ENCODE measurements at places on chromosomes 7 and 10. TPM values are rescaled to one million over a fixed set of nuclear protein-coding genes. Genes with fewer than 3 reads are reported as not detected.

DNA sequence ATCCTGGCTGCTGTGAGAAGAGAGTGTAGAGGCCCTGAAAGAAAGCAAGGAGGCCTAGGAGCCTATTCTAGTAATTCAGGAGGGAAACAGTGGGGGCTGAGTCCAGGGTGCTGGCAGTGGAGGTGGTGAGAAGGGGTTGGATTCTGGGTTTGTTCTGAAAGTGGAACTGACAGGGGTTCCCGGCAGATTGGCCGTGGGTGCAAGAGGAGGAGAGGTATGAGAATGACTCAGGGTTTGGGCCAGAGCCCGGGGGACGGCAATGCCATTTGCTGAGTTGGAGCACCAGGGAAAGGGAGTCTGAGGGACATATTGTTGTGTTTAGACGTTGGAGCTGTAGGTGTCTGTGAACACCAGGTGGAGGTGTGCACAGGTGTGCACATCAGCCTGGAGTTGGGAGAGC, 38.5 kb downstream of the NPTX2 start:
- DNase-seq: no peak

- no peak for DNase-seq
Measured at GRCh38 chr10:108363576-108363975, 1199.1 kb upstream of the SORCS1 start.

GRCh38 chr10:69953851-69954250, 98.8 kb upstream of the MACROH2A2 start:
- peak; percentile 31 for DNase-seq

- no peak for DNase-seq
Measured at GRCh38 chr7:66720561-66720960, 20.0 kb upstream of the RABGEF1 start.

DNA sequence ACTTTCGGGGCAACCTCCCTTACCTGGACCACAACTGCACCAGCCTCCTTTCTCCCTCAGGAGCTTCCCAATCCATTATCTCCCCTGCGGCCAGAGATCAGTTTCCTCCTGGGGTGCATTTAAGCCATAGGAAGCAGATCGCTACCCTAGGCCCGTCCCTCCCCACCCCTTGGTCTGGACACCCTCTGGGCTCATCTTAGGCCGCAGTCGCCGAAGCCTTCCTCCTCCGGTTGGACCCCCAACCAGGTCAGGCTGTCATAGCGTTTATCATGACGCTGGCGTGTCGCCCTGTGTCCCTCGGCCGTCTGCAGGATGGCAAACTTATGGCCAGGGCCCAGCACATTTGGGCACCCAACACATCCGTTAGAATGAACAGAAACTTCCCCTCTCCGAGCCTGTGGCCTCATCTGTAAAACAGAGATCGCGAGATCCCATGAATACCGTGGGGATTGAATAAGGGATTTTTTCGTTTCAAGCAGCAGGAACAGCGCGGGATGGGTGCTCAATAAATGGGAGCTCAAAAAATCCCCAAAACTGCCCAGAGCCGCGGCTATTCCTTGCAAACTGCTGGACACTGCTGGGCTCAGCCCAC, 669 bp upstream of the AP5Z1 start:
- peak; percentile 76 for DNase-seq

- DNase-seq: no peak
Measured at GRCh38 chr10:89555688-89556445, 20.5 kb upstream of the SLC16A12 start.

- no peak for DNase-seq
Measured at GRCh38 chr7:11605749-11606148, 226.2 kb downstream of the THSD7A start.

- no peak for DNase-seq
Measured at GRCh38 chr7:121576148-121576917, 180.2 kb upstream of the FAM3C start.

- peak; percentile 17 for DNase-seq
Measured at GRCh38 chr10:48885376-48885775, 54.3 kb downstream of the LRRC18 start.

The CPSF4 gene
- 48.3 TPM for total RNA-seq

The SMO gene
- total RNA-seq: 5.0 TPM

The ZNF487 gene
- 3.2 TPM for total RNA-seq

- DNase-seq: no peak
Measured at GRCh38 chr7:36741866-36742265, 17.6 kb upstream of the AOAH start.

DNA sequence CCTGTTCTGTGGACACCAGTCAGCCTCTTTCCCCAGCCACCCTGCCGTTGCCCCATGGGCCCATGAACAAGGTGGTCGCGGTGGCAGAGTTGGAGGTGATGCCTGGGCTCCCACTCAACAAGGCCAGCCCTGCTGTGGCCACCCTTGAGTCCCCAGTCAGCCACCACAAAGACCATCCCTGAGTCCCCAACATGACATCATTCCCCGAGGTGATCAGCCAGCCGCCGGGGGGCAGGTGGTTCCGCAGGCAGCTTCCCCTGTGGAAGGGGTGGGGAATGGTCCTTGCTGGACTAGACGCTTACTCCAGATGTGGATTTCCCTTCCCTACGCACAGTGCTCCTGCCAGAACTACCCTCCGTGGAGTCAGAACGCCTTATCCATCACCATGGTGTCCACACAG, 271.7 kb downstream of the PTPRN2 start:
- no peak for DNase-seq

- DNase-seq: no peak
Measured at GRCh38 chr7:74271742-74272141, 17.5 kb upstream of the CLIP2 start.

- DNase-seq: peak; percentile 72
Measured at GRCh38 chr7:40836218-40836617, 701.4 kb downstream of the SUGCT start.

DNA sequence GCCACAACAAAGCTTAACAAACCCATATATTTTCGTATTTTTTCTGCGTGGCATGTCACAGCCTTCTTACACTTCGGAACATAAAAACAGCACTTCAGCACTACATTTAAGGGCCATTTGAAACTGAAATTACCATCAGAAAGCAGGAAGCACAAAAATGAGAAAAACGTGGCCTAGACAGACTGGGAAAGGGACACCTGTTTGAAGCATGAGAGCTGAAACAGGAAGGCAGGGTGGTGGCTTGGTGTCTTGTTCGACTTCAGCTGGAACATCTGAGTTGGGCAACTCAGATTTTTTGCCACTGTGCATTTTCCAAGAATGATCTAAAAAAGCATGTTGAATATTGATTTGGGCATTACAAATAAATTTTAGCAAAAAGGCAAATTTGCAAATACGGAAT, 243.2 kb downstream of the ELMO1 start:
- DNase-seq: no peak

GRCh38 chr10:23157691-23158369, 34.3 kb upstream of the PTF1A start:
- peak; percentile 52 for DNase-seq

DNA sequence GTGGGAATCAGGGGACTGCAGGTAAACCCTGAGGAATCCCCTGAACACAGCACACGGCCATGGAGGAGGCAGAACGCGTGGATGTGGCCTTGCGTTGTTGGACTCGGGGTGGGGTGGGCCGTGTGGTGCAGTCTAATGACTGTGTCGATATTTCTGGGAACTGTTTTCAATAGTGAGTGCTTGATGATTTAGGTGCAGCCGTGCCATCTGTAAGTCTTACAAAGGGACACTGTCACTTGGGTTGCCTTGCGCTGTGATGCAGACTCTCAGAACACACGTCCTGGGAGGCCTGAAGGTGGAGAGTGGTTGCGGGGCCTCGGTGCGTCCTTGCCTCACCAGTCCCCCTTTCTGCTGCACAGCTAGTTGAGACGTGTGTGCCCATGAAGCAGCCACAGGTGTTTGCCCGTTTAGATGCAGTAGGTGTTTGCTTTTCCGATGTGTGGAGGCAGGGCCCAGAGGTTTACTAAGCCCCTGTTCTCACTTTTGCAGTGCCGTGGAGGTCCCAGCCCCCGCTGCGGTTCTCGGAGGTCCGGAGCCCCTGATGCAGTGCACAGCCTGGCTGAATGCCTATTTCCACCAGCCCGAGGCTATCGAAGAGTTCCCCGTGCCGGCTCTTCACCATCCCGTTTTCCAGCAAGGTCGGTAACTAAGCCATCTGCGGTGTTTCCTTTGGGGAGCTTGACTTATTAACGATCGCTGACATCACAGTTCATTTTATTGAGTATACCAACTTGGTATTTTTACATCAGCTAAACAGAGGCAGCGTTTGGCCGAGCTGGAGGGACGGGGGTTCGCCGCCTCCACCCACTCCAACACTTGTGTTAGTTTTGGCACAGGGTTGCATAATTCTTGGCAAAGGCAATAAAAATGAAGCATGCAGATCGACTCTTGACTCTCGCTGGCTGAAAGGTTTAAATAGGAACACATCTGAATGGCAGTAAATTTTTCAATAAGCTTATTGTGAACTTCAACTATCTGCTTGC, 240.7 kb downstream of the MGMT start:
- no peak for DNase-seq

DNA sequence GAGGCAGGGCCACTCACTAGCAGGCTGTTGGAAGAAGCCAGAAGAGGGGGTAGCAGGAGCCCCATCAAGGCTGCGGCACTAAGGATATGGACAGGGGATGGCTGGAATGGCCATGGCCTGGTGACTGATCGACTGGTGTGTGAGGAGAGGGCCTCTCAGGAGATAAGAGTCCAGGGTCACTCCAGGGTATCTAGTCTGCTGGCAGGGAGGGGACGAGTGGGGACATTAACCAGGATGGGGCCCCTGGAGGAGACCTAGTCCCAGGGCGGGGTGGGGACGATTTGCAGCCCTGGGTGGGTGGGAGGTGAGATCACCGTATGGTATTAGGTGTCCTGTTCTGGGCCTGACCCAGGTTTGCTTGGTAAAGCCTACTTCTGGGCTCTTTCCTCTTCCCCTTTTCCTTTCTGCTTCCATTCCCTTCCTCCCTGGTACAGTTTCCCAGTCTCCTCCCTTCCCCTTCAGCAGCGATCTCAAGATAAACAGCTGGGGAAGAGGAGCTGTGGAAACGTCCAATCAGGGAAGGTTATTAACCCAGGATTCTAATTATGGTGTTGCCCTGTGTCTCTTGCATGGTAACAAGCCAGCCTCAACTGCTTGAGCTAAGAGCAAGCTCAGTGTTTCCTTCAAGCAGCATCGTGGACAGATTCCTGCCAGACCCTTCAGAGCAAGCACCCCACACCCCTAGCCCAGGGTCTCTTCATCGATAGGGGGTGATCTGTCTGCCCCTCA, 233.2 kb downstream of the RPS24 start:
- no peak for DNase-seq

GRCh38 chr7:117118579-117119180, 165.4 kb downstream of the ST7 start:
- DNase-seq: no peak

The ATOH7 gene
- under 0.01 TPM for total RNA-seq

Measured in bronchial epithelial cell (primary cell).